Motor neuron (in vitro differentiated cells): ENCODE measurements at places on chromosomes 12 and 14. TPM values are rescaled to one million over a fixed set of nuclear protein-coding genes. Genes with fewer than 3 reads are reported as not detected.

The CACNA2D4 gene
- 1.2 and 1.8 TPM in 2 replicates for total RNA-seq

The TRPV4 gene
- total RNA-seq = not detected in 2 replicates

The MMP17 gene
- 8.7 and 16.5 TPM in 2 replicates for total RNA-seq

The CEP290 gene
- total RNA-seq = 11.3 and 13.6 TPM in 2 replicates

The TPH2 gene
- total RNA-seq = 0.31 TPM in 1 of 2 replicates, not detected in the other

The SRGAP1 gene
- 10.2 and 11.0 TPM in 2 replicates for total RNA-seq

The TRHDE gene
- 1.5 and 1.6 TPM in 2 replicates for total RNA-seq

The DBX2 gene
- 0.09 and 0.16 TPM in 2 replicates for total RNA-seq

The NKX2-1 gene
- total RNA-seq = not detected in 2 replicates

The MYF5 gene
- not detected in 2 replicates for total RNA-seq

The A2M gene
- total RNA-seq = 0.12 and 0.45 TPM in 2 replicates

The SOAT2 gene
- total RNA-seq = not detected in 2 replicates

The CD9 gene
- total RNA-seq = 2.1 and 4.1 TPM in 2 replicates

The SPTLC2 gene
- 28.2 and 34.6 TPM in 2 replicates for total RNA-seq

The BIN2 gene
- total RNA-seq = 0.16 TPM in 1 of 2 replicates, not detected in the other

The MEG3 gene
- total RNA-seq = 207 and 372 TPM in 2 replicates

The PPP1CC gene
- 156 and 159 TPM in 2 replicates for total RNA-seq
